ENCODE measurements at places on chromosomes 12 and 14.

GRCh38 chr12:111088409-111088808 lies 168.0 kb upstream of the MYL2 start:
- no peak for DNase-seq

DNA sequence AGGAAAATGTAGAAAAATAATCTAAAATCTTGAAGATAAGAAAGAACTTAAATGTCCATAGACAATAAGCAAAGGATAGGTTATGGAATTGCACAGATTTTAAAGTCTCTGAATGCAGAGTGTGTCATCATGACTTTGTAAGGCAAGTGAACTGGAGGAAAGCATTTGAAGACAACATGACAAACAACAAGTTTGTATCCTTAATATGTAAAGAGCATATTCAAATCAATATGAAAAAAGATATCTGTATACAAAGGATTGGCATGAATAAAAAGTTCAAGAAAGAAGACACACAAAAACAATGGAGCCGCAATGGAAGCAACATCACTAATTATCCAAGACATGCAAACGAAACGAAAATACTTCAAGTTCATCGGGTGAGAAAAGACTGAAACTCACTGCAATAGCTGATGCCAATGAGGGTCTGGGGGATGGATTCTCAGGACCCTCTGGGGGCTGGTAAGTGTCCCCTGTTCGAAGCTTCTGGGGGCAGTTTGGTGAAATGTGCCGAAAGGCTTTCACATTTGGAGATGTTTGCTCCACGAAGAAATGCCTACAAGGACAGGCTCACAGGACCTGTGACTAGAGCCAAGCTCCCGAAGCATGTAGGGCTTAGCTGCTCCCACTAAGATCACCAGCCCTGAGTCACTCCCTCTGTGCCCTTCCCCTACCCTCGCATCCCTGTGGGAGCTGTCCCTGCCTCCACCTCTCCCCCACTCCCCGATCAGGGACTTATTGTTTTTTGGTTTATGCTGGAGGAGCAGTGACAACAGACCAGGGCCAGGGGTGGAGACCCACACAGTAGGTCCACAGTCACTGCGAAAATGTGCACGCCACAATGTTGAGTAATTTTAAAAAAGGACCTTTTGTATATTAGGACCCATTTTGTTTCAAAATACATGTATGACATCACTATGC lies 345.7 kb upstream of the SFSWAP start:
- no peak for DNase-seq

DNA sequence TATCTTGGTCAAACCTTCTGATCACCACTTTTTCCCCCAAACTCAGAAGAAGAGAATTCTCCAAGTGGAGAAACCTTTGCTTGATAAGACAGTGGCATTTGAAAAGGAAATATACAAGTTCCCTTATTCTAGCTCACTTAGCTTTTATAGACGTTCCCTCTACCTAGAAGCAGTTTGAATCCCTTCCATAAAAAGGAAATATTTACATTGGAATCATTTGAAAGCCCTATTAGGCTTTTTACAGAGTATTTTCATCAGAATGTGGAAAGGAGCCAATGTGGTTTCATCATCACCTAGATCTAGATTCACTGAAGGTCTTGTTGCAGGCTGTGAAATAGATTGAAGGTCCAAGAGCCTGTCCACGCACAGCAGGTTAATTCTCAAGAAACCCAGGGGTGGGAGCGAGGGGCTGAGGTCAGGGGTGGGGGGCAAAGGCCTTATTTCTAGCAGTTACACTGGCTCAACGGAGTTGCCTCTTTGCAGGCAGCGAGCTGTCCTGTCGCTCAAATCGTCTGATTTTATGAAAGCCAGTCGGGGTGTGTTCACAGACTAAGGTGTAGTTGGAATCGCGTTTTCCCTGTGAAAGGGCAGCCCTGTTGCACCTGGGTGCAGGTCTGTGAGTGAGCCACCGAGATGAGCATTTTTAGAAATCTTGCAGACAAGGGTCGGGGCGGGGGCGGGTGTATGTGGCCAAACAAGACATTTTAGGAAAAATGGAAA lies 45.6 kb downstream of the AACS start:
- DNase-seq, result no peak

GRCh38 chr14:54627219-54627539 lies 60.3 kb downstream of the SAMD4A start:
- no peak for DNase-seq

DNA sequence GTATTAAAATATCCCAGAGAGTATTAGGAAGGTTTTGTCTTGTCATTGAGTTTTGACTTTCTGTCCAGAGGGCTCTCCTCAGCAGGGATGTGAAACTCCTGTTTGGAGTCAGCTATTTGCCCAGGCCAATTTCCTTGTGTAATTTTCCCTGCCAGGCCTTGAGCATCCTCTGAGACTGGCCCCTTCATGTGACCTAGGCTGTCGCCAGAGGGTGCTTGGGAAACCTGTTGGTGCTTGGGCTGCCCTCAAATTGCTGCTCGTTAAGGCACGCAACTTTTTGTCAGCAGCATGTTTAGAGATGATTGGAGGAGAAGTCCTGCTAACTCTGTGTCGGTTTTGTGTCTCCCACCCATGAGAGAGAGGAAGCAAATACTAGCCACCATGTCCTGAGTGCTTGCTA lies 39.1 kb downstream of the IQSEC3 start:
- no peak for DNase-seq

DNA sequence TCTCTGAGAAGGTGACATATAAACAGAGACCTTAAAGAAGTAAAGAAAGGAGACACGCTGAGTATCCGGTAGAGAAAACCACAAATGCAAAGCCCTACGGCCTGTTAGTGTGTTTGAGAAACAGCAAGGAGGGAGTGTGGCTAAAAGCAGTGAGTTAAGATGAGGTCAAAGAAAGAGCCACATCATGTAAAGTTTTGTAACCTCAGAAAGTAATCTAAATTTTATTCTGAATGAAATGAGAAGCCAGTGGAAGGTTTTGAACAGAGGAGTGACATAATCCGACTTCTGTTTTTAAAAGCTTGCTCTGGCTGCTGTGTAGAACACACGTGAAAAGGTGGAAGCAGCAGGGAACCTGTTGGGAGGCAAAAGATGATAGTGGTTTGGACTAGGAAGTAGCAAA lies 32.6 kb downstream of the PPP2R5E start:
- peak; percentile 3 for DNase-seq

DNA sequence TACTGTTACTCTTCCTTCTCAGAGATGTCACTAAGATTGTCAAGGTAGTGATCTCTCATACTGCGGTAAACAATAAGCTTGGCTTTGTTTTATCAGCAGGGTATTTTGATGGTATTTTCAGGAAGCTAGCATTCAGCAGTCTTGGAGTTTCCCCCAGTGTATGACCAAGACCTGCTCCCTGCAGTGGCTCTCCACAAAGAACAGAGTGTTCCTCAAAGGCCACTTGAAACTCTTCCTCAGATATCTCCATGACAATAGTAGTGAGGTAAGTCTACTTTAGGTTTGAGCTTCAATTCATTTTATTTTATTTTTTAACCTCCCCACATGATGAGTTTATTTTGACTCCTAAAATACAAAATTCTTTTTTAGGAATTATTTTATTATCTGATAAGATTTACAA lies 74.0 kb upstream of the G2E3 start:
- DNase-seq, result no peak

DNA sequence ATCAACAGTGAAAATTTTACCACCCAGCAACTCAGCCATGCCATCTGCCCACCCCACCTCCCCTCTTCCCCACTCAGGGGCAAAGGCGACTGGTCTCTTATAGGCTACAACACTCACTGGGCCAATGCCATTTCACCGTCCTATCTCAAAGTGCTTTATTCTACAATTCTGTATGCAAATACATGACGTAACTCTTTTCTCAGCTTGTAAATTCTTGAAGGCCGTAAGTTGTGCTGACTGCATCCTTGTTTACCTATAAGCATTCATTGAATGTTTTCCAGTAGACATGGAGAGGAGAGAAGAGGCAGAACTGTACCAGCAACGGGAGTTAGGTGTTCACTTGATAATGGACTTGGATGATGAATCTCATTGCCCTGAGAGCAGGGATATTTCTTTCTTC lies 15.6 kb downstream of the BCL2L14 start:
- no peak for DNase-seq

DNA sequence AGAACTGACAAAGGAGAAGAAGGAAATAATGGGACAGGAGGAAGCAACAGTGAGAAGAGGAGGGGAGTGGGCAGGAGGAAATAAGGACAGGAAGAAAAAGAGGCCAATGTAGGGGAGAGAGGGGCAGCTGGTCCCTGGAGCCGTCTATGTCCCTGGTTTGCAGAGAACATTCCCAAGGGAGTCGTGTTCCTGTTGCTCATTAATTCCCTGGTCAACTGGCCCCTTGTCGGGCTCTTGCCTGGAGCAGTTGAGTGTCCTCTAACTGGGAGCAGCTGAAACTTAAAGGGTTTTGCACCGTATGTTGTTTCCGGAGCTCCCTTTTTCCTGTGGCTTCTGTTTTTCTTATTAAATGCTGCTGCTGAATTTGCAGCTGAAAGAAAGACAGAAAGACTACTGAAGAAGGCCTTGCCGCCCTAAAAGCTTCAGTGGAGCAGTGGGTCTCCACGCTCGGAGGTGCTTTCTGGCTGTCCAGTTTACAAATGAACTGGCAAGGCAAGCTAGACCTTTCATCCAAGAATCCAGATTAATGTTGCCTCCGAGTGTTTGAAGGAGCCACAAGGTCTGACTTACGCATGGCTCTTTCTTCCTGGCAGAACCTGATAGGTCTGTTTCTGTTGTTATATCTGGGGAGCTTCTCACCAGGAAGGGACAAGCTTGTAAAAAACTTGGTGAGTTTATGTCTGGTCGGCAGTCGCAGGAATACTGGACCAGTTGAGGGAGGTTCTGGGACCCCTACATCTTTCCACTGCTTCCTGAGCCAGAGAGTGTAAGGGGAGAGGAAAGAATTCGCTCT lies 146.2 kb upstream of the RFLNA start:
- no peak for DNase-seq

DNA sequence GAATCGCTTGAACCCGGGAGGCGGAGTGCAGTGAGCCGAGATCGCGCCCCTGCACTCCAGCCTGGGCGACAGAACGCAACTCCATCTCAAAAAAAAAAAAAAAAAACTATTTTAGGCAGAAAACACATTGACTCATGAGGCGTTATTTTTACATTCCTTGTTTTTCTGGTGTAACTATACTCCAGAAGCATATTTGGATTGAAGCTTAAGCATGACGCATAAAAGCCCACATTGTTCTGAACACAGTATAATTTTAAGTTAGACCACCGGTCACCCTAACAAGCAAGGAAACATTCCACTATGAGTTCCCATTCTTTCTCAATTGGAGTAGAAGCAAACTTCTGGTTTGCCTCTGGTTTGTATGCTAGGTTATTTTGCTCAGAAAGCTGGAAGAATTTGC lies 173.0 kb downstream of the MYRFL start:
- no peak for DNase-seq

DNA sequence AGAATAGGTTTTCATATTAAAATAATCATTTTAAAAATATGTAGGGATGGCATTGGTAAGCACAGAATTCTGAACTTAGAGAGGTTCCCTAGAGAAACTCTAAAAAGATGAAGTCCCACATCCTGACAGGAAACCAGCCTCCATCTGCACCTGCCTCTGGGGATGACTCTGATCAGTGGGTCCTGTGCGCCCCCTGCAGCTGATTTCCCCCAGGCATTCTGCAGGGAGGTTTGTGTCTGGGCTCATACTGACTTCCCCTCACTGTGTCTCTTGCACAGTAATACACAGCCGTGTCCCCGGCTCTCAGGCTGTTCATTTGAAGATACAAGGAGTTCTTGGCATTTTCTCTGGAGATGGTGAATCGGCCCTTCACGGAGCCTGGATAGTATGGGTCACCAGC lies 602.9 kb downstream of the TMEM121 start:
- DNase-seq, result no peak

GRCh38 chr12:16603916-16604575 lies 1.9 kb downstream of the LMO3 start:
- no peak for DNase-seq

GRCh38 chr12:131194166-131194565 lies 240.5 kb downstream of the ADGRD1 start:
- no peak for DNase-seq

- no peak for DNase-seq
Measured at GRCh38 chr12:107441665-107442300, 243.8 kb upstream of the PWP1 start.

DNA sequence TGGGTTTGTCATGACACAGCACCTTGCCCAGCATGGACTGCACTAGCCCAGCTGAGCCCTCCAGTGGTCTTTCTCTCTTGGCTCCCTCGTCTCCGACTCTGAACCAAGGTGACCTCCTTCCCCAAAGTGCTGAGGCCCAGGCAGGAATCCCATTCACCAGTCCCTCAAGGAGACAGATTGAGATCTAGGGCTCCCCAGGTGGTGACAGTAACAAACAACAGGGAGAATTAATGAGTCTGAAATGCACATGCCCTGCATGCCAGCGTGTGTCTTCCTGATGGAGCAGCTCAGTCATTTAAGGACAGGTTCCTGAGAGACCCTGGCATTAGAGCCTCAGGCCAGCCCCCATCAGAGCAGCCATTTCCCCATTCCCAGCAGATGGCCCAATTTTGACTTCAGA lies 51.4 kb upstream of the OAS1 start:
- DNase-seq, result no peak

GRCh38 chr14:105533391-105533790 lies 7.0 kb downstream of the TMEM121 start:
- no peak for DNase-seq
